Hepatocyte (in vitro differentiated cells): ENCODE measurements at places on chromosomes 16 and 17.
A peak's percentile ranks its signal among the peaks of the same experiment; 100 is the strongest.

DNA sequence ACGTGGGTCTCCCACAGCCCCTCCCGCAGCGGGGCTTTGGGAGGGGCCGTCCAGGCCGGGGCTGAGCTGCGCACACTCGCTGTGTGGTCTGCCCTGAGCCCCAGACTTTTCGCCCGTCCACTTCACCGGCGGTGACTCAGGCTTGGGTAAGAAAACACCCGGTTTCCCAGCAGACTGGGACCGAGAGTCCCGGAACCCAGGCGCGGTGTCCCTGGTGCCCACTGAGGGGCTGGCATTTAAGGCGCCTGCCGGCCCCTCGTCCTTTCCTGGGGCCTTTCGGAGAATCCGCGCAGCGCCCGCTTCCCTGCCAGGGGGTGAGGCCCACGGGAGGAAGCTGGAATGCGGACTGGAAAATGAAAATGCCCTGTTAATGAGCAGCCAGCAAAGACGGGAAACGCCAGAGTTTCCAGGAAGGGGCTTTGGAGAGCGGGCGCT lies 100.3 kb downstream of the C16orf95 start:
- DNase-seq, result no peak

- no peak for DNase-seq
Measured at GRCh38 chr16:82633964-82634600, 7.3 kb downstream of the CDH13 start.

- no peak for DNase-seq
Measured at GRCh38 chr17:17683710-17684365, 2.6 kb downstream of the RAI1 start.

GRCh38 chr16:58709333-58709732 lies 24.8 kb upstream of the SLC38A7 start:
- DNase-seq, result no peak

GRCh38 chr17:61393550-61393903 lies 6.1 kb upstream of the TBX2 start:
- no peak for DNase-seq

- DNase-seq, result peak; percentile 61
Measured at GRCh38 chr17:869086-869485, 86.9 kb downstream of the MRM3 start.

DNA sequence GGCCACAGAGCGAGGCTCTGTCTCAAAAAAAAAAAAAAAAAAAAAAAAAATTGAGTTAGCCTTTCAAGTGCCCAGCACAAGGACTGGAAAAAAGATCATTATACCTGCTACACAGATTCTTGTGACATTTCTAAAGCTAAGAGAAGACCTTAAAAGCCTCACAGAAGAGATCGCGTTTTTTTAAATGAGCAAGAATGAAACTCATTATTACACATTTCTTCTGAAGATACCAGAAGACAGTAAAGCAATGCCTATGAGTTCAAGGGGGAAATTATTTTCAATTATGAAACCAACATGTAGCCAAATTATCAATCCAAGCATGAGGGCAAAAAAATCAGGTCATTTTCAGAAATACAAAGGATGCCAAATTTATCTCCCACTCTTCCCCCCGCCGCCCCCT lies 56.8 kb downstream of the MED13 start:
- no peak for DNase-seq

DNA sequence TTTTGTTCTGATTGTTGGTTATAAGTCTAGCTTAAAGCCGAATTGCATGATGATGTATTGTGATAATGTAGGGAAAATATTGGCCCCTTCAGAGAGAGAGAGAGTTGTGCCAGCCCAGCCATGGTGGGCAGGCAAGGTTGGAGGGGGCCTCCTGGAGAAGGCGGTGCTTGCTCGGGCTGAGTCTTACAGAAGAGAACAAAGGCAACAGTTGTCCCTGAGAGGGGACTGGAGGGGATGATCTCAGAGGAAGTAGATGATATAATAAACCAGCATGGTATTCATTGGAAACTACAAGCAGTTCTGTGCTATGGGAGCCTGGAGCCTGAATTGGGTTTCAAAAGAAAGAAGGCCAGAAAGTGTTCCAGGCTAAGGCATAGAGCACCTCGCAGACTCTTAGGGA lies 173.8 kb downstream of the RPTOR start:
- no peak for DNase-seq

GRCh38 chr16:77509796-77510195 lies 75.0 kb upstream of the ADAMTS18 start:
- DNase-seq, result no peak
